ENCODE measurements at places on chromosomes 3 and 15. TPM values are rescaled to one million over a fixed set of nuclear protein-coding genes. Genes with fewer than 3 reads are reported as not detected.

The C3orf18 gene
- 2.6 TPM for total RNA-seq

The CTXND1 gene
- not detected for total RNA-seq

The RTP3 gene
- not detected for total RNA-seq

The GOLGA8R gene
- total RNA-seq: 2.2 TPM

All from endothelial cell of umbilical vein (primary cell).